Activated T-helper 9 cell treated with anti-CD3 and anti-CD28 coated beads, Interleukin-2, amount 50 U/mL, for 16 hours (primary cell): ENCODE measurements at places on chromosomes 5 and 9.

DNA sequence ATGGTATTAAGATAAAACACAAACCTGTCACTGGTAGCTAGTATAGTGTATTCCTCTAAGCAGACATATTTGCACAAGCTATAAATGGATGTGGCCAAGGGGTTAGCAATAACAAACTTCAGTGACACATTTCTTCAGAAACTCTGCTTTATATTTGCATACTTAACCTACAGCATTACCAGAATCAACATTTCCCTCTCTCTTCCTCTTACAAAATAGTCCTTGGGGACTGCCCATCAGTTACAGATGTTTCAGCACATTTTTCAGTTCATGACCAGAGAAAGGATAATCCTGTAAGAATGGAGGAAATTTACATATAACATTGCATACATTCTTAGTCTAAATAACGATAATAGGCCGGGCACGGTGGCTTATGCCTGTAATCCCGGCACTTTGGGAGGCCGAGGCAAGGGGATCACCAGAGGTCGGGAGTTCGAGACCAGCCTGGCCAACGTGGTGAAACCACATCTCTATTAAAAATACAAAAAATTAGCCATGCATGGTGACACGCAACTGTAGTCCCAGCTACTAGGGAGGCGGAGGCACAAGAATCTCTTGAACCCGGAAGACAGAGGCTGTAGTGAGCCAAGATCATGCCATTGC, 25.3 kb upstream of the SLC1A1 start:
- no peak for DNase-seq

DNA sequence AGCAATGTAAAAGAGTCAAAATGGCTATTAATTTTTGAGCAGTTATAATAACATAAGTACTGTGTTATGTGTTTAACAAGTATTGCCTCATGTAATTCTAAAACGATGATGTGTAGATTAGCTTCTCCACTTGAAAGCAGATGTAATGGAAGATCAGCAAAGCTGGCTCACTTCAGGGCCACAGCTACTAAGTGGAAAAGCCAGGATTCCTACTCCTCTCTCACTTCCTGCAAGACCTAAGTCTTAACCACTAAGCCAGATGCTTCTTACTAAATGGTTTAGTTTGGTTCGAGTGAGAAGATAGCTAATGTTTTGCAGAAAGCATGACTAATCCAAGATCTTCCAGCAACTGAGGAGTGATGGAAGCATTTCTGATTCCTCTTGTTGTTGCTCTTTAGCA, 15.7 kb upstream of the TNC start:
- no peak for DNase-seq

GRCh38 chr5:178136990-178137389, 6.2 kb downstream of the RMND5B start:
- DNase-seq: no peak

- no peak for DNase-seq
Measured at GRCh38 chr9:87862536-87863268, 20.0 kb upstream of the SPATA31E1 start.

GRCh38 chr9:84947412-84947972, 278.0 kb downstream of the NTRK2 start:
- DNase-seq: no peak

GRCh38 chr9:33787839-33788238, 7.5 kb upstream of the PRSS3 start:
- no peak for DNase-seq

DNA sequence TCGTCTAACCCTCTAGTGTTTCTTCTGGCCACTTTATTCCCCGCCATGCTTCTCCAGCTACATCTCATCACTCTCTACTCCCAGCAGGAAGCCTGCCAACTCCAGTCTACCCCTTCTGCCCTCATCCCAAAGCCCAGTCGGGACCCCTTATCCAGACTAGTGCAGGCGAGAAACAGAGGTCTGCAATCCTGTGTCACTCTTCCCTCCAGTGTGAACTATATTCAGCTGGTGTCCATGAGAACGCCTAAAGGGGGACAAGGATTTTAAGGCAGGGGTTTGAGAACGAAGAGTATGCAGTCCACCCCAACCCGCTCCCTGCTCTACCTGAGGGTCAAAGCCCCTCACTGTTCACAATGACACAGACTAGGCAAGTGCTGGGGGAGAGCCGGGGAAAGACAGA, 41.7 kb upstream of the GABRP start:
- no peak for DNase-seq

GRCh38 chr9:113597390-113598241, 134.1 kb downstream of the RGS3 start:
- DNase-seq: no peak

DNA sequence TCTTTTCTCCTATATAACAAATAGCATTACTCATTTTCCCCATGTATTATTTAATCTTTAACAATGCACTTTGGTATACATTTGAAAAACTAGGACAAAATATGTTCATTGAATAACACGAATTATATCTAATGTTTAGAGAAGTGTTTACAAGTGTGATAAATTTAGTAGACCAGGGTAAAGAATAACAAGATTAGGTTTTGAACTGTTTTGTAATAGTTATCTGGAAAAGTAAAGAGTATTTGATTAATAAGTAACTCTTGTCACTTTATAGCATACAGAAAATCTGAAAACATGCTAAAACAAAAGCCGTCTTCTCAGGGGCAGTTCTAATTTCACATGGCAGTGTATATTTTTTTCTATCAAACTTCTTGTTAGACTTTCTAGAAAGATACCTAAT, 58.5 kb downstream of the PPIC start:
- no peak for DNase-seq

DNA sequence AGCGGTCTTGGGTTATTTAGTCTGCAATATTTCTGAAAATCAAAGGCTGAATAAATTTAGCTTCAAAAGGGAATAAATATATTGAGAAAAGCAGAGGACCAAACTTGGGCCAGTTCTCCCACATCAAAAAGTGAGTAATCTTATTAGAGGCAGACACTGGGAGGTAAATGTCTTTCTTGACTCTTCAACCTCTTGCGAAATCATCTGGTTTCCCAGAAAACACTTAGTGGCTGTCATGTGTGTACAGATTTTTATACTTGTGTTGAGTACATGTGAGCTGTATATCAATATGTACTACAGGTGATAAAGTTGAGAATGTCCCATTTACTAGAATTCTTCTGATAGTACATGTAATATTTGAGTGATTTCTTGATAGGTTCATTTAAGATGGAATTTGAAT, 454.9 kb downstream of the PRR16 start:
- no peak for DNase-seq

DNA sequence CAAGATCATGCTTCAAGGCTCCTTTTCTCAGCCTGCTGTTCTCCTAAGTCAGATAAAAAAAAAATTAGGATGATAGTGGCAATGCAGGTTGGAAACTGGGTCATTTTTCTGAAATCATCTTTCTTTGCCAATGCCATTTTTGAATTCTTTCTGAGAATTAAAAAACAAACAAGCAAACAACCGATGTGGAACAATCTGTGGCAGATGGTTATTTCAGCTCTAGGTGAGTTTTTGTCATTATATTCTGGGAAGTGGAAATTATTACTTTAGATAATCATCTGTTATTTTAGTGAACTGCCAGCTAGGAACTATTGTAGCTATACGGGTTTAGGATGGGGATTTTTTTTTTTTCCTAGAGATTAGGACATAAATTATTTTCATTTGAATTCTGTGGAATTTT, 129.7 kb downstream of the NTRK2 start:
- DNase-seq: no peak

- DNase-seq: no peak
Measured at GRCh38 chr5:76337953-76338451, 65.1 kb upstream of the IQGAP2 start.

DNA sequence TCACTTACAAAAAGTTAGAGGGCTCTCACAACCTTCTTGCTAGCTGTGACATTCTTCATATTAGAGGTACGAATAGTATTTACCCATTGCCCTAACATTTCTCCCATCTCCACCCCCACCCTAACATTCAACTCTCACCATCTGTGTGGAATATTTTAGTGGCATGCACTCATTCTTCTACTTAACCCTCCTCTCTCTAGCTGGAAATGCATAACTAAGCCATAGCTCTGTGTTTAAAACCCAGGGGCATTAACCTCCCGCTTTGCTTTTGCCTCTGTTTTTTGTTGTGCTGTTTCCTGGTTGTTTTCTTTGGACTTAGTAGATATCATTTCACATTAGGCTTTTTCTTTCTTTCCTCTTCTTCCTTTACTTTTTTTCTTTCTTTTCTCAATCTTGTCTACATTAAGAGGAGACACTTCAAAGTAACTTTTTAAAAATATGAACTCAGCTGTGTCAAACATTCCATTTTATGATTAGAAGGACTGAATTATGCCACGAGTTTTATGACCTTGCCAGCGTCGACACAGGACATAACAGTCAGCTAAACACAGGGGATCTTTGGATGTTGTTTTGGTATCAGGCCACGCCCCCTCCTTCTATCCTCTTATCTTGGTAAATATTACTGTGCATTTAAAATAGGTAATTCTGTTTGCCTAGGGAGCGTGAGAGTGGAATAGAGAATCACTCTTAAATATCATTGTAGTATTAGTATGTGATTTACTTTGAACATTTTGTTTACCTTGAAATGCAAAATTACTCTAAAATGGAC, 236.0 kb downstream of the CD180 start:
- DNase-seq: no peak

DNA sequence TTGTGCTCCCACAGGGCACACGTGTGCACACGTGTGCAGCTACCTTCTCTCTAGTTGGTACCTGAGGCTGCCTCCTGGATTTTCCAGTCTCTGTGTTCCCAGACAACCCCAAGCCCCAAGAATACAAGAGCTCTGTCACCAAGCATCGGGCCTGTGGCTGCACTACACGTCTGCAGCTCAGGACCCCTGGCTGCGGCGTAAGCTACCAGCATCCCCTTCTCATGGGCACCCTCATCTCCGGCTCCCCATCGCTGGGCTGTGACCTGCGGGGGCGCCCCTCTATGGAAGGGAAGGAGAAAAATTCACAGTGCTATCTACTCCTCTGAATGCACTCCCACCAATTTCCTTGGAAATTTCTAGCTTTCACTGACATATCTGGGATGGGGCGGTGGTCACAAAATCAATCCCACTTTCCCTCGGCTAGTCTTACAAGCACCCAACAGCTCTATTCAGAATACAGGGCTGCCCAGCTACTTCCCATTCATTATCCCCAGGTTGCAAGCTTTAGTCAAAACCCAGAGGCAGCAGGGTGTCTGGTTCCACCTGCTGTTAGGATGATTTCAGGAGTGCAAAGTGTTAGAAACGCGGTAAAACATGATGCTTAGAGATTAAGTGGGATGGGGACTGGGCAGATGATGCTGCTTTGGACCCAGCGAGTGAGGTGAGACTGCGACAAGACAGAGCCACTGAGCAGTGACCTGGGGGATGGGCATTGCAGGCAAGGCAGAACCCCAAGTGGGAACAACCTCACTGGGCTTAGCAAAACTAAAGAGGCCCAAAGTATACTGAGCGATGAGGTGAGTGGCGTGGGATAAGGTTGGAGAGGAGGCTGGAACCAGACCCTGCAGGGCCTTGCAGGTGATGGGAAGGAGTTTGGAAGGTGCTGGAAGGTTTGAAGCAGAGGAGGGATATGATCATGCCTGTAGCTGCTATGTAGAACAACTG, 121.7 kb downstream of the KCNIP1 start:
- no peak for DNase-seq

DNA sequence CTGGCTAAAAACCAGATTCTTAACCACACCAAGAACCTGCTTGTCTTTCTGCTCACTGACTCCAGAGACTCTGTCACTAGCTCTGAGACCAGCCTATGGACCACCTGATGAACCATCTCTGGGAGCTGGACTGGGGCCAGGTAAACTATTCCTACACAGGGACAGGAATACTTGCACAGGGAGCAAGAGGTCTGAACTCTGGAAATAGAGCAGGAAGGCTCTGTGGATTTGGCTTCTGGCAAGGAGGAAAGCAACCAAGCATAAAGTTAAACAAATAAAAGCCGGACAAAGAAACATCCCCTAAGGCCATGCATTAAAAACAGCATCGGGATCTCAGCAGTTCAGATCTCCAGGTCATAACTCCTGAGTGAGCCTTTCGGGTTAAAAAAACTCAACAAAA, 5.6 kb upstream of the SPARC start:
- DNase-seq: no peak

- DNase-seq: peak; percentile 86
Measured at GRCh38 chr9:129885670-129886106, 50.4 kb downstream of the USP20 start.

GRCh38 chr9:76562511-76562911, 103.5 kb downstream of the GCNT1 start:
- no peak for DNase-seq

GRCh38 chr5:83509540-83509939, 38.0 kb downstream of the VCAN start:
- DNase-seq: no peak

DNA sequence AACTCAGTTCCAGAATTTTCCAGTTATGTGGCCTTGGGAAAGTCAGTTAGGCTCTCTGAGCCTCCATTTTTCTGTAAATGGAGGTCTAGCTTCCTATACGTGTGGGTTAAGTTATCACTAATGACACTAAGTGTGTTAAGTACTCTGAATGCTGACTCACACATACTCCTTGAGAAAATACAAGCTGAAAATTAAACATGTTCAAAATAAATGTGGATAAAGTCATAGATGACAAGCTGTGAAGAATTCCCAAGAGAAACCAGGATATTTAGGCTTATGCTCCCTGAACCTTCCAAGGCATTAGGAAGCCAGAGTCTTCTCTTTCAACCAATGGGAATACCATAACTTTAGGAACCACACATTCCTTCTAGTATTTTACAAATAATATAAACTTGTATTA, 58.1 kb downstream of the ABCA1 start:
- no peak for DNase-seq

DNA sequence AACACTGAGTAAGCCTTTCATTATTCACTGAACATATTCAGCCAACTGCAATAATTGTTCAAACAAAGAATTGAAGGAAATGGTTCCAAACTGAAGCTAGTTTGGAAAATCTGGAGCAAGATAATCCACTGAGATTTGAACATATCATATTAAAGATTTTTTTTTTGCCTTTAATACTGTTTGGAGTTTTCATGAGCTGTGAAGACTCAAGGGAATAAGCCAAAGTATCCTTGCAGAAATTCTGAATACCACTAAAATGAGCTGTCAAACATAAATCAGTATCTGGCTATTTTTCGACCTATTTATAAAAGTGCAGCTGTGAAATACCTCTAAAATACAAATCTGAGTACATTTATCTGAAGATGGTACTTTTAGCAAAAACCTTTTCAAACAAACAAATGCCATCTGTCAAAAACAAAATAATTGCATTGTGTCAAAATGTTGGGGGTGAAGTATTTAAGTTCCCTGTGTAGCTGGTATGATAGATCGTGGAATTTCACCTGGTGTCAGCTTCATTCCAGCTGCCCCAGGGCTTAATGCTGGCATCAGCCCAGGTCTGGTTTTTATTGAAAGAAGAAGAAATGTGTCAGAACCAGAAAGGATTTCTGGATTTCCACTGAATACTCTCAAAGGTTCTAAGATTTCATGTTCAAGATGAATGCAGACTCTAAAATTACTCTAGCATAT, 149.0 kb upstream of the GRAMD2B start:
- no peak for DNase-seq

DNA sequence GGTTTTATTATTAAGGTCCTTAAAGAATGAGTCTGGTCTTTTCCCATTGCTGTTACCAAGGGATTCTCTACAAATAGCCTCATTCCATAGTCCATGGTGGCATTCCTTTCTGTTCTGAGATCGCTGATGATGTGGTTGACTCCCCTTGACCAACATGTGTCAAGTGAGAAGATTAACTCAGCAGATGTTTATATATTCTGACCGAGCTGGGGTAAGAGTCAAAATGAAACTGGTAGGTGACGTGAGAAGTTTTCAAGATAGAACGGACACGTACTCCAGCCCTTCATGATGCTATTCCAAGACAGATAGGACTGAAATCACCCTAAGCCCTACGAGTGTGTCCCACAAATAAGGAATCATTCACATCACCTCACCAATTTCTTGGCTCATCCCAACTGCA, 155.5 kb upstream of the WWC1 start:
- DNase-seq: no peak
